Cardiac fibroblast (primary cell): ENCODE measurements at places on chromosomes 16 and 17.
A peak's percentile ranks its signal among the peaks of the same experiment; 100 is the strongest.

- peak; percentile 99 for DNase-seq
Measured at GRCh38 chr16:75305364-75306098, 54.1 kb upstream of the BCAR1 start.

GRCh38 chr16:77856438-77857160, 68.2 kb downstream of the VAT1L start:
- DNase-seq: no peak

DNA sequence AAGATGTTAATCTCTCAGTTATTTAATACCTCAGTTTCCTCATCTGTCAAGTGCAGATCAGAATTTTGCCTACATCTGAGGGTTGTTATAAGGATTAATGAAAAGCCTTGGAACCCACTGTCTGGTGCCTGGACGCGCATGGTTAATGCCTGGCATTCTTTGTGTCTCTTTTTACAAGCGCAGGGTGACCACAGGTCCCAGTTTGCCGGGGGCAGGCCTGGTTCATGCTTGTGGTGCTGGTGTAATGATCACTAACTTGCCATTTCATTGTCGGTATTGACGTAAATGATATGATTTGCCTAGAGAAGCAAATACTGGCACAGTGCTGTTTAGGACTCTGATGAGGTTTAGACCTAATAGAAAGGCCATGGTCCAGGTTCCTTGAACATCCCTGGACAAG, 23.1 kb downstream of the MRC2 start:
- DNase-seq: no peak

GRCh38 chr17:30308406-30308805, 16.7 kb upstream of the BLMH start:
- DNase-seq: no peak

DNA sequence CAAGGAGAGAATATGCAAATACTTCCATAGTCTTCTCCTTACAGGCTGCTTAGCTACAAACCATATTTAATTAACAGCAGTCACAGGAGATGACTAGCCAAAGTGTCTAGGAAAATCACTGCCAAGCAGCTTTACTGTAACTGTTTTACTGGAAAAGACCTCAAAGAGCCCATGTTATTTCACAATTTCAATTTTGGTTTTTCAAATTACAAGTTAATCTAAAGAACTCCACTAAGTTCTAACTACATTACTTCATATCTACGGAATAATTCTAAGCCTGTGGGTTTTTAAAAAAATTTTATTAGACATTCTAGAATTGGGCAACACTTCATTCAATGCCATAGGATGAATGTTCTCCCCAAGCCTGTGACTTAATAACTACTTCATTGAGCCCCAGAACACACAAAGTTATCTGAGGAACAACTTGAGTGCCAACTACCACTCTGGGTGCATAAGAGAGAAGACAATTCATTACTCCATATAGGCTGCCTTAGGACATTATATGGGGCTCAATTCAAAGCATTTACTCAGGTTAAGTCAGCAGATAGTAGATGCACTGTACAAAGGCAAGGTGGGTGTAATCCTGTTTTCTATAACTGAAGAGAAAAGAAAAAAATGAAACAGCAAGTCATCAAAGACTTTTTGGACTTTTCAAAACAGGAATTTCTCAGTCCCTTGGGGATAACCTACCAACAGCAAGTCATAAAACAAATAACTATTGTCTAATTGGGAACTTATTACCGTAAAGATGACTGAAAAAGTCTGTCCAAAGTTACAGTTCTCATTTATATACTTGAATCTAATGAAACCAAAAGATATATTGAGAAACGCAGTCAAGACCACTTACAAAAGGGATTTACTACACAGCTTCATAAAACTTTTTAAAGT, 33.0 kb downstream of the STAT3 start:
- DNase-seq: peak; percentile 62

DNA sequence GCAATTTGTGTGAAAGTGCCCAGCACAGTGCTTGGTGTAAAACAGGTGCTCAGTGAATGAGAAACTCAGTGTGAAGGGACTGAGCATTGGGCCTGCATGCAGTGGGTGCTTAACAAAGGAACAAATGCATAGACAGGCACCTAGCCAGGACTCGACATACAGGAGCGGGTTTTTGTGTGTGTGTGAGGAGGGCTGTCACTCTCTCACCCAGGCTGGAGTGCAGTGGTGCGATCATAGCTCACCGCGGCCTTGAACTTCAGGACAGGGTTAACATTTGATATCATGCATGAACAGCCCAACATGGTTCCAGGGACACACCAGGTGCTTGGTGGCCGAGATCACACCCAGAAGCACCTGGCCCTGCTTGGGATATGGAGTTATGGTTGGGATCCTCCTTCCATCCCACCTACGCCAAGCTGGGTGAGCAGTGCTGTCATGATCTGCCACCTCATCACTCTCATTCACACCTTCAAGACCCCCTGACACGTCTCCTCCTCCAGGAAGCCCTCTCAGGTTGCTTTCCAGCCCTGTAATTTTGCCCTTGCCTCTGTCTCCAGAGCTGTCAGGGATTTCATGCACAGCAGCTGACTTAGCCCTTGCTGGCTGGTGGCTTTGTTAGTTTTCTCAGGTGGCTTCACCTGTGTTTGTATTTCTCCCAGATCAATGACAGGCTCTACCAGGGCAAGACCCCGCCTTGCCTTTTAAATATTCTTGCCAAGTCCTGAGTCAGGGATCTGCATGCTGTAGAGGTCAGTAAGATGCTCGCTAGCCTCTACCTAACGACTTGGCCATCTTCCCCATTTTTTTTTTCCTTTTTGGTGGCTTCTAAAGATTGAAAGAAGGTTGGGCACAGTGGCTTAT, 66.4 kb downstream of the OR1D5 start:
- no peak for DNase-seq

DNA sequence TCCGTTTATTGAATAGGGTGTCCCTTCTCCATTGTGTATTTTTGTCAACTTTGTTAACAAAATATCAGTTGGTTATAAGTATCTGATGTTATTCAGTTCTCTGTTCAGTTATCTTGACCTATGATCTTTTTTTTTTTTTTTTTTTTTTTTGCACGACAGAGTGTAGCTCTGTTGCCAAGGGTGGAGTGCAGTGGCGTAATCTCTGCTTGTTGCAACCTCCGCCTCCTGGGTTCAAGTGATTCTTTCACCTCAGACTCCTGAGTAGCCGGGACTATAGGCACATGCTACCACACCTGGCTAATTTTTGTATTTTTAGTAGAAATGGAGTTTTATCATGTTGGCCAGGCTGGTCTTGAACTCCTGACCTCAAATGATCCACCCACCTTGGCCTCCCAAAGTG, 215.8 kb downstream of the BCAS3 start:
- DNase-seq: no peak

DNA sequence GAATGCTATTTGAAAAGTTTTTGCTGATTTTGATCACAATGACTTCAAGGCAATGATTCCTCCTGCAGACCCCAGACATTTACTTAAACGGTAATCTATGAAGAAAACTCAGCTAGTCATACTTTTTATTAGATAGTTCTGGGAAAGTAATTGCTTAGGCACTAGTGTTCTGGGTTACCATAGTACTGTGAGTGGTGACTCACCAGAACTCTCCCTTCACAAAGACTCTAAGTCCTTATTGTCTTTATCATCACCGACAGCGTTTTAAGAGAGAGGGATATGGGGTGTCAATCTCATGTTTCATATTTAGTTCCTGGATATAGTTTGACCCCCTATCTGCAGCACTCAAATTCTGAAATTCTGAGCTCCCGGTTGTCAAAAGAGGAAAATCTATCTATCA, 43.0 kb upstream of the CDH8 start:
- DNase-seq: peak; percentile 0

DNA sequence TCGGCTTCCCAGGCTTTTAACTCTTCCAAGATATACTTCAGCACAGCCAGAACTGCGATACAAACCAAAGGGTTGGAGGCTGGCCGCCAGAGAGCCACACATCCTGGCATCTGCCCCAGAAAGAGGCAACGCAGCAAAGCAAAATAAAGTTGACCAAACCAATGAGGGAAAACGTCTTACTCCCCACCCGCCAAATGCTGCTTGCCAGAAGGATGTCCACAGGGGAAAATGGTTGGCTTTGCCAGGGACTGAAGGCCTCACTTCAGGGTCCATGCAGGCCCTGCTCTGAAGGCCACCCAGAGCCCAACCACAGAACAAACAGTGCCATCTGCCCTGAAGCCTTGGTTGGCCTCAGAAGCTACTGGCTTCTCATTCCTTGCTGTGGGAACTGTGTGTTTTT, 15.0 kb downstream of the CACNG1 start:
- no peak for DNase-seq

DNA sequence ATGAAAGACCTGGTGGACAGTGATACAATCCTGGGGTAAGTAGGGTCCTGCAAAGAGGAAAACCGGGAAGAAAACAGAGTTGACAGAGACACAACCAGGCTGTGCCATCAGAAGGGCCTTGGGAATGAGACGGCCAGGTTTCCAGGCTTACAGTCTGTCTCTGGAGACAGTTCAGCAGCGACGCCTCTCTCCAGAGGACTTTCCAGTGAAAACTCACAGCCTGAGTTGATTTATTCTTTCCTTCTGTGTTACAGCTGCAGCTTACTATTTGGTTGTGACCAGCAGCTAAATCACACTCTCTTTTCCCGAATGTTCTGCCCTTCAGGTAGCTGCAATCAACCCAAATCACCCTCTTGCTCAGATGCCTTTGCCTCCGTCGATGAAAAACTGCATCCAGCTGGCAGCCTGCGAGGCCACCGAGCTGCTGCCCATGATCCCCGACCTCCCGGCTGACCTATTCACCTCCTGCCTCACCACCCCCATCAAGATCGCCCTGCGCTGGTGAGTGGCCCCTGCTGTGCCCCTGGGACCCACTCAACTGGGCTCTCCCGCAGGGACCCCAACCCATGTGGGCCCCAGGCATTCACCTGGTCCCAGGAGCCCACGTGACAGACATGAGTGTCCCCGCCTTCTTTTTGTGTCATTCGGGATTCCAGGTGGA, 209.2 kb downstream of the RPTOR start:
- DNase-seq: no peak

- no peak for DNase-seq
Measured at GRCh38 chr17:7845359-7846062, 9.4 kb upstream of the TMEM88 start.

DNA sequence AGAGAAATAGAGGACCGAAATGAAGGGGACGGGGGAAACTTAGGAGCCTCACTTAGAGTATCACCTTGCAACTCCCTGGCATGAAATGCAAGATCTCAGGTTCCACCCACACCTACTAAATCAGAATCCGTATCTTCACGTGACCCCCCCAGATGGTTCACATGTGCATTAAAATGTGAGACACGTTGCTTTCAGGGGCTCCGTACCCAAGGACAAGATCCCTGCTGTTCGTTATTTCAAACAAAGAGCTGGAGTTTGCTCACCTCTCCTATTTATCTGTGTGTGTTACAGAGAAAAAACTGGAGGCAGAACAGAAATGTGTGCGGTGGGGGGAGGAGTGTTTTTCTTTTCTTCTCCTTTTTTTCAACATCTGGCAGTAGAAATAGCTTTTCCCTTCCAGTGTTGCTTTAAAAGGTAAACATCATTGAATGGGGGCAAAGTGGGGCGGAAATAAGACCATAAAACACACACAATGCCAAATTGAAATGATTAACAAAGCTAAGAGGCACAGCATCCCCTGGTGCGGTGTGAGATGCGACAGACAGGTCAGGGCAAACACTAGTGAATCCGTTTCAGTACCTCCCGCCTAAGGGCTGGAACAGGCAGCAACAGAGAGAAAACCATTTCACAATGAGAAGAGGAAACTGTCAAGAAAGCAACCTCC, 145.4 kb downstream of the SOX9 start:
- no peak for DNase-seq

GRCh38 chr17:60832631-60833030, 155.0 kb downstream of the BCAS3 start:
- no peak for DNase-seq

GRCh38 chr16:14553447-14553846, 76.6 kb downstream of the PARN start:
- no peak for DNase-seq

DNA sequence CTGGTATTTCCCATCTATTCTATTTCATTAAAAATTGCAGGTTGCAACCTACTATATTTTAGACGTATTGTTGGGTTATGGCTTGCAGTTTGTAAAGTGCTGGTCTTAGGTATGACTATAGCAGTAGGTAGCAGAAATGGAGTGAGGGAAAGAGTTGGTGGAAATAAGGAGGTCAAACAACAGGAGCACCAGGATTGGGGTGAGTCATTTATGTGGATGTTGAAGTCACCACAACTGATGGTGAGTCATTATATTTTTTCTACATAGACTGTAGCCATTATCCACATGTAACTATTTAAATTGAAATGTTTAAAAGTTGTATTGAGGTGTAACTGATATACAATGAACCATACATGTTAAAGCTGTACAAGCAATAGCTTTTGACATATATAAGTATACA, 25.0 kb upstream of the HS3ST3A1 start:
- DNase-seq: peak; percentile 19

DNA sequence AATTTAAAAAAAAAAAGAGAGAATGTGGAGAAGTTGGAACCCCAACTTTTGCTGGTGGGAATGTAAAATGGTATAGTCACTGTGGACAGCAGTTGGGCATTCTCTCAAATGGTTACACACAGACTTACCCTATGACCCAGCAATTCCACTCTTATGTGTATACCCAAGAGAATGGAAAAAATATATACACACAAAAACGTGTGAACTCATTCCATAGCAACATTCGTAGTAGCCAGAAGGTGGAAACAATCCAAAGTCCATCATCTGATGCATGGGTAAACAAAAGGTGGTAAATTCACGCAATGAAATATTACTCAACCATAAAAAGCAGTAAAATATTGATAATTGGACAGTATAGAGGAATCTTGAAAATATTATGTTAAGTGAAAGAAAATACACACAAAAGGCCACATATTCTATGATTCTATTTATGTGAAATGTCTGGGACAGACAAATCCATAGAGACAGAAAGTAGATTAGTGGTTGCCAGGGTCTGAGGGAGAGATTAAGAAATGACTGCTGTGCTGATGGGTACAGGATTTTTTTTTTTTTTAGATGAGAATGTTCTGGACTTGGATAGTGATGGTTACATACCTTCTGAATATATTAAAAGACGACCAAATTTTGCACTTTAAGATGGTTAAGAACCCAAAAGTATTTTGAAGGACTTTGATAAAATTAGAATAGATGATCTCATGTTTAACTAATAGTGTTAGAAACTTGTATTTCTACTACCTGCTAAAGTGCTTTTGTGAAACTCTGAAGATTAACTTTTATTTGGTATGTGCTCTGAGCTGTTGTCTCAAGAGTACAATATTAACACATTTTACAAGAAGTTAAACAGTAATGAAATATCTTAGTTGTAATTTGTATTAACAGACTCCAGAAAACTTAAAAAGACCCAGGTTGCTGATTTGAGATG, 60.9 kb downstream of the MRTFB start:
- peak; percentile 14 for DNase-seq

DNA sequence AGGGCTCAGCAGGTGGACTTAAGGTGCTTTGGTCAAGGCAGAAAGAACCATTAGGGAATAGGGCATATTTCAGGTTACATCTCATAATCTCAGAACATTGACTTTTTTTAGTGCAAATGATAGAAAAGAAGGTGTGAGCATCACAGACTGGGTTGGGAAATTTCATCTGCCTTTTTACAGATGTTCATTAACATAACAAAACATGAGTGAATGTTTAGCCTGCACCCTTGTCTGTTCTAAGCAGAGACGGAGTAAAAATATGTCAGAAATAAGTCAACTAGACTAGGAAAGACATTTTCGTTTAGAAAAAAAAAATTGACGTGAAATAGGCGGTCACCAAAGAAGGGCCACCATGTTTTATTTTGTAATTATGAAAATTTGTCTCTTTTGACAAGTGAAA, 127.5 kb upstream of the CDH13 start:
- DNase-seq: no peak
